ENCODE measurements at places on chromosomes 1 and 21.
A peak's percentile ranks its signal among the peaks of the same experiment; 100 is the strongest.

DNA sequence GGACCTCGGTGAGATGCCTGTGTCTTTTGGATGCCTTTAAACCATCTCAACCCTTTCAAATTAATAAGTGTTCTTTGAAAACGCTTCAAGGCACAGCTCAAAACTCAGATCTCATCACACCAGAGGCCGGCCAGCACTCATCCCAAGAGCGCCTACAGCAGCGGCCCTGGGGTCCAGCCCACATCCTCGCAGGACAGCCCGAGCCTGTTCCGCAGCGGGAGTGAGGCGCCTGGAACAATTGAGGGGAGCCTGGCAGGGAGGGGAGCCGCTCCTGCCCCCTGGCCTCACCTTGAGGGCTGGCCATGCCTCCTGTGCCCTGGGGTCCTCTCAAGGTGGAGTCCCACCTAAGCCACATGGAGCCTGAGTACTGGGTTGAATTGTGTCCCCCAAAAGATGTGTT is 37.9 kb downstream of the ACOT7 start:
- DNase-seq = no peak

DNA sequence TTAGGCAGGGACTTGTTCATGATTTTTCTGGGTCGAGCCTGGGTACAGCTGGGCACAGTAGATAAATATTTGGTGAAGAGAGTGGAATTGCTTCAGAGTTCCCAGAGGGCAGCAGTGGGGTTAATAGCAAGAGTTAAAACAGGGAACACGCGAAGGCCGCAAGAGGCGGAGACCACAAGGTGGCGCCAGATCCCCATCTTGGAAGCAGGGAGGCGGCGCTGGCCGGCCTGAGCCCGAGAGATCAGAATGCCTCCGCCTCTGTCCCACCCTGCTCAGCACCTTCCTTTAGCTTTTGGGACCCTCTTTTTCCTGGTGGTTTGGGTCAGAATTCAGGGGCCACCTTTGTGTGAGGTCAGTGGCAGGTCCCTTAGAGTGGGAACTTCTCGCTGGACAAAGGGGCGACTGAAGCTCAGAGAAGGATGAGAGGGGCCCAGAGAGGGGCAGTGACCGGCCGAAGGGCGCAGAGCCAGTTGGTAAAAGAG is 6.5 kb upstream of the PADI2 start:
- DNase-seq = peak; percentile 41

DNA sequence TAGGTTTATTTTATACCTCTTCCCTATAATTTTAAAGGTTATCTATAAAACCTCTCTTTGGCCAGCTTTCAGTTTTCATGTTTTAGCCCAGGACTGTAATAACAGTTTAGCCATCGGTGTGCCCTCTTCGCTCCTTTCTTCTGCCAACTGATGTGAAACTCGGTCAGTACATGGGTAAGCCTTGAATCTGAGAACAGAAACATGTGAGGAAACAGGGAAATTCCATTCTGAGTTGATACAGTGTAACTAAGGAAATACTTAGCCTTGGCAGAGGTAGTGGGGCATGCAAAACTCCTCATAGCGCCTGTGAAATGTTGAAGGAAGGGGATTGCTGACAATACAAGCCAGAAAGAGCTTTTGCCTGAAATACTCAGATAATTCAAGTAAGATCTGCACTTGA is 465.2 kb downstream of the NCAM2 start:
- DNase-seq = no peak

GRCh38 chr1:160576390-160576789 is 2.9 kb downstream of the CD84 start:
- DNase-seq = no peak

DNA sequence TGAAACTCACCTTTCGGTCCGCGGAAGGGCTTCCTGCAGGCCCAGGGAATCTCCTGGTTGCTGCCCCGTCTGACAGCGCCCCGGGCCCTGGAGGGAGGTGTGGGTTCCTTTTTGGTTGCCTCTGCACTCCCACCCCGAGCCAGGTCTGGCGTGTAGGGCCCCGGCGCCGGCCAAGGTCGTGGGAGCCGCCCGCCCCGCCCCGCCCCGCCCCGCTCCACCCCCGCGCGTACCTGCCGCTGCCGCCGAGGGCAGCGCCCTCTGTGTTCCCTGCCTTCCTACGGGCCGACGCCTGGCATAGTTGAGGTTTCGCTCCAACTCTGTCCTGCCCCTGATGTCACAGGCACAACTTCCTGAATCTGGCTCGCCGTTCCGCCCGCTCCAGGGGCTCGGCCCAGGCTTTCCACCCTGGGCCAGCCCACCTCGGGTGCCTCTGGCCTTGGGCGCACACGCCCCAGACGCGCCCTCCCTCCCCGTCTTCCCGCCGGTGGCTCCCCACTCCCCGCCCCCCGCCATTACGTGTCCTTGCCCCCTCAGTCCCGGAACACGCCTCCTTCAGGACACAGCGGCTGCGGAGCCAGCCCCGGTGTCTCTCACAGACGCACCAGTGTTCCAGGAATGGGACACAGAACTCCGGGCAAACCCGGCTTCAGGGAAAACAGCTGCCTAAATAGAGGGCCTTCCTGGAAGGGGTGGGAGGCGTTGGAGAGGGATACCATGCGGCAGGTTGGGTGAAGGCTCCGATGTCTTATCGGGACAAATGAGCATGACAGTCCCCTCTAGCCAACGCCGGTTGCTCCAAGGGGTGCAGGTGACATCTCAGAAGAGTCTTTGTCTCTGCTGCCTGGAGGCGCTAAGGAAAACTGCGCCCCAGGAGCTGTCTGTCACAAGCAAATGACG is at the start of gene KIAA0040:
Gene KIAA0040 (minus strand): TSS at position 147 of the 897 bp plus-strand sequence. CDS start 31,763 bp downstream, outside the sequence.
- no peak for DNase-seq
